ENCODE measurements at places on chromosomes 4 and X.

GRCh38 chr4:175929441-175929840 lies 117.4 kb upstream of the GPM6A start:
- DNase-seq, result no peak

- DNase-seq, result no peak
These were observed 653.9 kb upstream of the AADAT start for GRCh38 chr4:170743633-170744032.

DNA sequence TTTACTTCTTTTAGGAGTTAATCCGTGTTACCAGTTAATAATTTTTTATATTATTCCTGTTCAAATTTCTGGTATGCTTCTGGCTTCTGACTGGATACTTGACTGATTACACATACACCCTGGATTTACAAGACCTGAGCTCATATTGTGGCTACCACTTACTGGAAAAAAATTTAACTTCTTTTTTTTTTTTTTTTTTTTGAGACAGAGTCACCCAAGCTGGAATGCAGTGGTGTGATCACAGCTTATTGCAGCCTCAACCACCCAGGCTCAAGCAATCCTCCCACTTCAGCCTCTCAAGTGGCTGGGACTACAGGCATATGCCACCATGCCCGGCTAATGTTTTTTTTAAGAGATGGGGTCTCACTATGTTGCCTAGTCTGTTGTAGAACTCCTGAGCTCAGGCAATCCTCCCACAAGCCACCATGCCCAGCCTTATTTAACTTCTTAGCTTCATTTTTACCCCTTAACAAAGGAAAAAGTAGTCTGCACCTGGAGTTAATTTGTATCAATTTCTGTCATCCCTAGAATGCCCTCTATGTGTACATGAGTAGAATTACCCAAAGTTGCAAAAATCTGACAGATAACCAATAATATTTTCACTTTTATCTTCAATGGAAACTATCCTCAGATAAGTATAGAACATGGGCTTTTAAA lies 50.3 kb downstream of the TMEM165 start:
- no peak for DNase-seq

- no peak for DNase-seq
These were observed 278.3 kb downstream of the SPRY1 start for GRCh38 chr4:123674762-123675465.

GRCh38 chrX:23861215-23861896 lies 46.4 kb downstream of the APOO start:
- DNase-seq, result no peak

DNA sequence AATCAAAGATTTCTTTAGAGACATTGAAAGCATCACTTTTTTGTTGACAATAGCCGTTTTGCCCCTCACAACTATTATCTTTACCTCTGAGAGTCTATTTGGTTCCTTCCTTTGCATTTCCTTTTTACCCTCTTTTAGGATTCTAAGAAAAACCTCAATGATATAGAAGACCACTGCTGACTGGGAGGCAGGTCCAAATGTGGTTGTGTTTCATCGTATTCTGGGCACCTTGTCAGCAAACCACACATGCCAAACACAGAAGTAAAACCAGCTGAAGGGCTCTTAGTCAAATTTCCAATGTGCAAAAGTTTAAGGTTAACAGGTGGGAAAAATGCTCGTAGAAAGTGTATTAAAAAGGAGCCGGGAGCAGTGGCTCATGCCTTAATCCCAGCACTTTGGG lies 5.1 kb upstream of the PRMT9 start:
- no peak for DNase-seq

- no peak for DNase-seq
These were observed 940.9 kb downstream of the FSTL5 start for GRCh38 chr4:161222889-161223288.

DNA sequence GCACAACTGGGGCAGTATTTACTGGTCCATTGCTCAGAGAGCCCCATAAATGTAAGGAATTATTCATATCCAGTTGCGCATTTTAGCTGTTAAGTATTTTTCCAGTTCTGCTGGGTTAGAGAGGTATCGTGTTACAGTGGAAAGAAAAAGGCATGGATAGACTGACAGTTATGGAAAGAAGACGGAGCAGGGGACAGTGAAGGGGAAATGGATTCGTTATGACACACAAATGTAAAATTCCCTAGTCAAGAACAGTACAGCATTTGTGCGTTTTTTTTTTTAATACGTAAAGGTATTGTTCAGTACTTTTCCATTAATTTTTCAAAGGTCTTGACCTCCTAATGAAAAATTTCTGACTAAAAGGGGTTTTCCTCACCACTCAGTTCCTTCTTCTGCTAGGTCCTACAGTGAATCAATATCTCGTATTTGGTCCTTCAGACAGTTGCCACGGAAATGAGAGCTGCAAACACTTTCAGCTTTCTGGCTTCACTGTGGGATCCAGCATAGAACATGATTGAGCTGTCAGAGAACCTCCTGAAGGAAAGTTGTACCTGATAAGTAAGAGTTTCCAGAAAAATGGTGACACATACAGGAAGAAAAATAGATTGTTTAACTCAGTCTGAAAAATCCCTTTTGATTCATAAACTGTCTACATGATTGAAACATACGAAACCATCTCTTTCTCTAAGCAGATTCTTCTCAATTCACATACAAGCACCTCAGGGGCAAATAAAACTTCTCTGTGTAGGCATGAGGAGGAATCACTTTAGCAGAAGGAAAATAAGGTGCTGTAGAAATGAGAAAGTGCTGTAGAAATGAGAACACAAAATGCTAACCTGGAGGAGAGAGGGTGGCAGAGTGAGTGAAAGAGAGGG lies 21.8 kb upstream of the BBS12 start:
- DNase-seq, result no peak

DNA sequence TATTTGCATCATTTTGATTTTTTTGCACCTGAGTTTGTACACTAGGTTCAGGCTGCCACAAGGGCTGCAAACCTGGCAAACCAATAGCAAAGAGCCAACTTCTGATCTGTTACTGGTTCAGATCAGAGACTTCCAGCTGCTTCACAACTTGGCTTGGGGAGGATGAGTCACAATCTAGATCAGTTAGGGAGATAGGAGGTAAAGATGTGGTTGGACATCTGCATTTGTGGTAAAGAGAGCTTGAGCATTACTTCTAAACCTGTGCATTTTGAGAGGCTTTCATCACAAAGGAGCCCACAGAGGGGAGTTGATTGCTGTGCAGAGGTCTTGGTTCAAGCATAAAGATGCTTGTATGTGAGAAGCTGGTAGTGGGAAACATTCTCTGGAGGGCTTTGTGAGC lies 34.5 kb downstream of the LINC00632 start:
- DNase-seq, result no peak

GRCh38 chr4:181579486-181579885 lies 663.7 kb upstream of the TENM3 start:
- DNase-seq, result no peak

GRCh38 chr4:27592738-27593137 lies 732.1 kb downstream of the STIM2 start:
- DNase-seq, result no peak

GRCh38 chr4:61772126-61772525 lies 572.0 kb downstream of the ADGRL3 start:
- no peak for DNase-seq

DNA sequence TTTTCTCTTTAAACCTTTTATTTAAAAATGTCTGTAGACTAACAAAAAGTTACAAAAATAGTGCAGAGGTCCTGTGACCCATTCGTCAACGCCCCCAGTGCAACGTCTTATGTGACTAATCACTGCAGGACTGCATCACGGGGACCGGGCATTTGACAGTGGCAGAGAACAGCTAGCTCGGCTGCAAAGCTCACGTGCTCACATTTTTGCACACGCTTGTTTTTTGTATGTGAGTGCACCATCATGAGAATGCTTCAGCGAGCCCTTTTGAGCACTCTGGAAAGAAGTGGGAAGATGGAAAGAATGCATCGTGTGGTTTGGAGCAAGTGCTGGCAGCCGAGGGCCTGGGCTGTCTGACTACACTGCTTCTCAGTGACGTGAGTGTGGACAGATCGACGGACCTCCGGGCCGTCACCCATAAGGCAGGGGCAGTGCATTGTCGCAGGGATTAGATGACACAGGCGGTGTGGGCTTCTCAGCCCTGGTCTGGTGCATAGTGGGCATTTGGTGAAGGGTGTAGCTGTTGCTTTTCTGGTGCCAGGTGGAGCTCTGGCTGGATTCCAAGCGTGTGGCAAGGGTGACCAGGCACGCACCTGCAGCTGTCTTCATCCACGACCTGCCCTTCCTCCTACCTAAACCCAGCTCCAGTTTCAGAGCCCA lies 17.7 kb downstream of the SPON2 start:
- no peak for DNase-seq

DNA sequence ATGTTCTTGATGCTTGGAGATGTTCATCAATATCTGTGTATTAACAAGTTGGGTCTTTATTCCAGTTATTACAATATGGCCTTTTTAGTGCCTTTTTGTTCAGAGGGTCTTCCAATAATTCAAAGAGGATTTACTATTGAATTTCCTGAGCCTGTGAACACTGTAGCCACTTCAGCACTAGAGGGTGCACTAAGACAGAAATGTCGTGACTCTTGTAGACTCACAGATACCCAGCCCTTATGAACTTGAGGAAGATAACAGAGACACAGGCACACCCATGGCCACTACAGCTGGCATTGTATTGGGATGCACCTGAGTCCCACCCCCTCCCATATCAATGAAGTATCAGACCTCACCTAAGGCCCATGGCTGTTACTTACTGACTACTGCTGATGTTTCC lies 54.4 kb upstream of the ACTRT1 start:
- no peak for DNase-seq

DNA sequence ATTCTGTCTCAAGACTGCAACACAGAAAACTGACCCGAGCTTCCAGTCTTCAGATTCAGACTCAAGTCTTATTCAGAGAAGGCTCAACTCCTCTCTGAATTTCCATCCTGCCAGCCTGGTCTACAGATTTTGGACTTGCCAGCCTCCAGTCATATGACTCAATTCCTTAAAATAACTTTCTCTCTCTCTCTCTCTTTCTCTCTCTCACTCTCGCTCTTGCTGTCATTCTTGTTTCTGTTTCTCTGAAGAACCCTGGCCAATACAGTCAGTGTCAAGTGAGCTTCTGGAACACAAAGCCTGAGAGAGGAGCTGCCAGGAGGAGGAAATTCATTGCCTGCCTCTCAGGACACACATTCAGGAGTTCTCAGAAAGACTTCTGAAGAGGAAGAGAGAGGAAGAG lies 154.9 kb downstream of the PARM1 start:
- no peak for DNase-seq

- no peak for DNase-seq
These were observed 105.6 kb downstream of the APOOL start for GRCh38 chrX:85109235-85109634.

- no peak for DNase-seq
These were observed 1103.1 kb upstream of the TENM3 start for GRCh38 chr4:181140037-181140603.

Data from left lobe of liver (tissue), 2 donors.